ENCODE measurements at places on chromosomes 12 and 14. TPM values are rescaled to one million over a fixed set of nuclear protein-coding genes. Genes with fewer than 3 reads are reported as not detected.

GRCh38 chr14:105220699-105221597 lies 27.4 kb upstream of the BTBD6 start:
- DNase-seq = no peak

- no peak for DNase-seq
Observed at GRCh38 chr12:1929241-1929984, 11.0 kb upstream of the CACNA2D4 start.

- DNase-seq = no peak
Observed at GRCh38 chr12:83179999-83180398, 493.3 kb downstream of the TMTC2 start.

GRCh38 chr14:69052181-69052601 lies 73.1 kb upstream of the ACTN1 start:
- no peak for DNase-seq

GRCh38 chr12:4540170-4540569 lies 1.5 kb downstream of the RAD51AP1 start:
- DNase-seq = no peak

- DNase-seq = no peak
Observed at GRCh38 chr12:6205144-6205539, 4.9 kb downstream of the CD9 start.

- no peak for DNase-seq
Observed at GRCh38 chr14:100796946-100797345, 29.0 kb upstream of the MEG3 start.

- DNase-seq = no peak
Observed at GRCh38 chr14:49915085-49915484, 22.2 kb downstream of the ARF6 start.

DNA sequence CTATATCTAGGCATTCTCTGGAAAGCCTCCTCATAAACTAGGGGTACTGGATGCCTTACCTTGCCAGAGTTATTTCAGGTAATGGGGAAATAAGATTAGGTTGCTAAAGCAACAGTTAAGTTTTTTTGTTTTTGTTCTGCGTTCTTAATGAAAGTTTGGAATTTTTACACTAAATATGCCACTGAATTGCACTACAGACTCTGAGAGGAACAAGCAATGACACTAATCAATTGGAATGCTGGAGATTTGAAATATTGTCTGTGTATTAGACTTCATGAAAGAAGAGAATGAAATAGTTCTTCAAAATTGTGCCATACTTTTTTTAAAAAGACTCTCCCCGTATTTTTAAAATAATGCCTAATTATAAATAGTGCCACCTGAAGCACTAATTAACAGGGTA lies 287.8 kb downstream of the NAV3 start:
- DNase-seq = no peak

- DNase-seq = no peak
Observed at GRCh38 chr12:118714051-118714460, 267.3 kb upstream of the SRRM4 start.

DNA sequence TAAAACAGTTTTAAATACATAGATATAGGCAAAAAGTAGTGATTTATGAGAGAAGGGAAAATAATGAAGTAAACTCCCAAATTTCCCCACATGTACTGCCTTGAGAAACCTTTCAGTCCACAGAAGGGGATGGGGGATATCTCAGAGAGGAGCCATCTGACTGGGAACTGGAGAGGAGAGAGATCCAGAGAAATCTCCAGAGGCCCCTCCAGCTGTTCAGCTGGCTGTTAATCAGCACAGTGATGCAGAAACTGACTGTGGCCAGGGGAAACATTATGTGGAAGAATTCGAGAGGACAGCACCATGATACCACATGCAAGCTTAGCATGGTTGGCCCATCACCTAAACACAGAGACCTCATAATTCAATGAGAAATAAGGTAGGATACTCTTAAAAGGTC lies 1165.9 kb upstream of the TMEM132C start:
- no peak for DNase-seq

DNA sequence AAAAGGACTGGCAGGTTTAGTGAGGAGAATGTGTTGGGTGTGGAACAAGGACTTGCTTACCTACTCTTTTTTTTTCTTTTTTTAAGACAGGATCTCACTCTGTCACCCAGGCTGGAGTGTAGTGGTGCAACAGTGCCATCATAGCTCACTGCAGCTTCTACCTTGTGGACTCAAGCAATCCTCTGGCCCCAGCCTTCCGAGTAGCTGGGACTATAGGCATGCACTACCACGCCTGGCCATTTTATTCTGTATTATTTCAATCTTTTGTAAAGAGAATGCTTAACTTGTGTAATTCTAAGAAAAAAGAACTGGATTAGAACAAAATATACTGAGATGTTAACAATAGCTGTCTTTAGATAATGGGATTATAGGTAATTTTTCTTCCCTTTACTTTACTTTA lies 1.9 kb upstream of the VRTN start:
- DNase-seq = no peak

- DNase-seq = no peak
Observed at GRCh38 chr12:59834659-59835474, 239.0 kb downstream of the SLC16A7 start.

DNA sequence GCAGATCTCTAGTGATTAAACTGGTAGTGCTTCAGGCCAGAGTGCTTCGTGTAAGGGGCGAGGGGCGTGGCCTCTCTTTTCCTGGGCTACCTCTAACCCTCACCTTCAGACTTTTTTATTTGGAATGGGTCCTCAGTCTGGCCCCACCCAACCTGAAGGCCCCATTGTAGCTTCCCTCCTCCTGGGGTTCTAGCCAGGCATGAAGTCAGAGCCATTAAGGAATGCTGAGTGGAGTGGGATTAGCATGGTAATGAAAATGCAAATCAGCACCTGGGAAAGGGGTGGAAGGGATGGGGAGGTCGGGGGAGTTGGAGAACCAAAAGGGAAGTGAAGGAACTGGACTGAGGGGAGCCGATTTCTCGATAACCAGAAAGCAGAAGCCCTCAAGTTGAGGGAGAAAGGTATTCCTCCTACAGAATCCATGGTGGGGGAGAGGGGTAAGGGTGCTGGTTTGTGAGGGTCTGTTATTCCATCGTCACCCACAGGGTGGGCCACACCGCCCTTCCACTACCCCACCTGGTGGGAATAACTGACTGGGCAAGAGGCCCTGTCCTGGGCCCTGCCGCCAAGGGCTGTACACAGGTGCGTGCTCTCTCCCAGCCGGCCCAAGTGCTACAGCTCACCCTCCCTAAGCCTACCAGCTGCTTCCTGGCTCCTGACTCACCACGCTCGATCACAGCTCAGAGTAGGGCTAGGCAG lies 14.1 kb downstream of the ZFHX2 start:
- DNase-seq = no peak

DNA sequence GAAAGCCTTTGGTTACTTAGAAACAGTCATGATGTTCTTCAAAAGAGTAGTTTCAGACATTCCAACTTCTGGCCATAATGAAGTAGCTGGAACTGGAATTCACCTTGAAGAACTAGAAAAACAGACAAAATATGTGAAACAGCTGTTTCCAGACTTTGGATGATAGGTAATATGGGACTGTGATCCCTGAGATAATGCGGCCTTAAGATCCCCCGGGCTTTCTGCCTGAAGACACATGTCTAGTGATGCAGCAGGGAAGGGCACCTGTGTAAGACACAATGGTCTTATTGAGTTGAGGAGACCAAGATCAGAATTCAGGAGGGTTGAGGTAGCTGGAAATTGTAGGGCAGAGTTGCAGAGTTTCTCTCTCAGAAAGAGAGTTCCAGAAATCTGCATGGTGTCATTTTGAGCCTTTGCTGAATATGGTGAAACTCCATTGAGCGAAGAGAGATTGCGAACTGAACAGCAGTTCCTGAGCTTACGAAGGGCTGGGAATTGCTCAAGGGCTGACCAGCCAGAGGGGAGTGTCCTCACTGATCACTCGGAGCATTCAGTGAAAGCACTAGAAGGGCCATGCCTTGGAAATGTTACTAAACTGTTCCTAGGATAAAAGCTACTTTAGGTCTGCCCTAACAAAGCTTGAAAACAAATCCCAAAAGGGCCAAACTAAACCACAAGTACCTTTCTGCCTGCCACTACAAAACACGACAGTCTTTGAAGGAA lies 41.7 kb upstream of the FRS2 start:
- no peak for DNase-seq

DNA sequence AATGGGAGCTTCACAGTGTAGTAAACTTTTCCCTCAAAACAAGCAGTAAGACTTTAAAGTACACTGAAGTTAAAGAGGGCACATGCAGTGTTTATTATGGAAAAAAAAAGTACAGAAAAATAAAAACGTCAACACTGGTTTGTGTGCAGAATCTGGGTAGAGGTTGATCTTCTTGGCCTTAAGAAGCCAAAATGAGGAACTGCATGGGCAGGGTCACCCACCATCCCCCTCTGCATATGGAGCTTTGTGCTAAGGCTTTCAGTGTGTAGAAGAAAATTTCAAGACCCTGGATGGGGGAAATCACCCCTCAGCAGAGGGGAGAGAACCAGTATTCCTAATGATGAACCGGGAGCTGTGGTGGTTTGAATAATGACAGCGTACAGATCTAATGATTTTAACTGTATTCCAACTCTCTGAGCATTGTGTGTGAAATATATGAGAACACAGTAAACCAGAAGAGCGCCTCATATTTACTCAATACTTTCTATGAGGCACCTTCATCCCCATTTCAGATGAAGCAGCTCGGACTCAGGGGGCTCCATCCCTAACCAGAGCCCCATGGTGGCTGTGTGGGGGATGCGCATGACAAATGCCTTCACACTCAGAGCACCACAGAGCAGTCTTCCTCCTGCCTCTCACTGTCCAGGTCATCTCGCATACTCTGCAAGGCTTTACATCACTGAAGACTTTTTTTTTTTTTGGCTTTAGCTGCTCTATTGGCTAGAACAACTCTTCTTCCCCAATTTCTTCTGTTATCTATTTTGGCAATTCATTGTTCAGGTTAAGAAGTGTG lies 33.4 kb downstream of the ACADS start:
- no peak for DNase-seq

DNA sequence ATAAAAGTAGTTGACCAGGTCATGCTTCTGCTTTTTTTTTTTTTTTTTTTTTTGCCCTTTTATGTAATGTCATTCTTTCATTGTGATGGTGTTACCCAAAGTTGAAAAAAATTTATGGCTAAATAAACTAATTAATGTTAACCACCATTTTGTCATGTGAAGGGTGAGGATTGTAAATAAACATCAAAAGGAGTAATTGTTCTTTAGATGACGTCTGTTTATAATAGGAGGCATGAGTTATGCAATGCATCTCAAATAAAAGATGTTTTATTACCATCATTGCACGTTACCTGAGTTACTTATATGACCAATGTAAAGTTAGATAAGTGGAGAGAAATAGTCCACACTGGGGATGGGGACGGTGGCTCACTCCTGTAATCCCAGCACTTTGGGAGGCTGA lies 349.9 kb upstream of the PDE3A start:
- no peak for DNase-seq

- DNase-seq = no peak
Observed at GRCh38 chr14:22737052-22737451, 29.4 kb upstream of the OXA1L start.

DNA sequence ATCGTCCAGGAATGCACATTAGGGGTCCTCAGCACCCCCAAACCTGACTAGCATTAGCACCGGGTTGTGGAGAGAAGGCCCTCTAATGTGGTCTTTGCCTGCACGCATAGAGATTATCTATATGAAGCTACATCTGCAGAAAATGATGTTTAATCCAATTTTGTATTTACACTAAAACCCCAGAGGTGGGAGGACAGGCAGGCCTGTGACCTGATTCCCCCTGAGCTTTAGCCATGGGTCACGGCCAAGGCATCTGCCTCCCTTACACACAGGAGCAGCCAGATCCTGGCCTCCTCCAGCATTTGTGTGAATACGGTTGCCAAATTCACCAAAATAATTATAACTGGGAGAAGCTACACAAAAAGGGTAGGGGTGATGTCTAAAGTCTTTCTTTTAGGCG lies 7.0 kb downstream of the APOLD1 start:
- no peak for DNase-seq

DNA sequence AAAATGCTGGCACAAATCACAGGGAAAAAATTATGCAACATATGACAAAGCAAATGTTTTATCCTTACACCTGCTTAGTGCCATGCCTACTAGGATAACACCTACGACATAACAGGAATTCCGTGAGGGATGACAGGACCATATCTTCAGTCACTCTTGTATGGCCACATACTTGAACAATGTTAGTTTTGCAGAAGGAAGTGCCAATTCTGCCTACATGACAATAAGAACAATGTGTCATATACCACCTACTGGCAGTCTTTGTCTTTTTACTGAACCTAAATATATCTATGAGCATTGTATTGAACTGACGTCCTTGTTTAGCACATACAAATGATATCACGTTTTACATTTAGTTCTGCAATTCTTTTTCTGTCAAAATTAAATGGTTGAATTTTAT lies 234.0 kb downstream of the ADAMTS20 start:
- DNase-seq = no peak

GRCh38 chr12:123390498-123391426 lies 6.8 kb downstream of the KMT5A start:
- DNase-seq = no peak

DNA sequence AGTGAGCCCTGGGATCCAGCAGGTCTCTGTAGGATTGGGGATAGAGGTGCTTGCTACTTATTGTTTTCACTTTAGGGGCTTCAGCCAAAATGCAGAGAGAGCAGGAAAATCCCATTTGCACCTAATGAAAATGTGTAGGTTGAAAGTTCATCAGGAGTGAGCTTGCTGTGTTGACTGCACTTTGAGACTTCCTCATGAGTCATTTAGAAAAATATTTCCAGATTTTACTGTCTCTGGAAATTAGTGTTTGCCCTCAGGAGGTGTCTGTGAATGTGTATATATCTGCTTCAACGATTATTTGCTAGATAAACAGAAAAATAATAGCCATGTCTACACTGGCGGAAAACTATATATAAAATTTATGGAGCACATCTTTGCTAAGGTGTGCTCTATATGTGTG lies 159.3 kb downstream of the CAND1 start:
- DNase-seq = no peak

- no peak for DNase-seq
Observed at GRCh38 chr12:123815968-123816367, 53.9 kb downstream of the DNAH10 start.

GRCh38 chr14:59964251-59965007 lies 44.5 kb downstream of the LRRC9 start:
- no peak for DNase-seq

GRCh38 chr14:76439237-76439775 lies 63.4 kb downstream of the ESRRB start:
- no peak for DNase-seq

GRCh38 chr14:100605706-100606686 lies 18.8 kb upstream of the BEGAIN start:
- DNase-seq = no peak

The MARS1 gene
- total RNA-seq = 199 TPM

The FITM1 gene
- total RNA-seq = not detected

The AHNAK2 gene
- total RNA-seq = 47.2 TPM

The PTPN6 gene
- total RNA-seq = 0.29 TPM

The GSC gene
- not detected for total RNA-seq

The TAS2R10 gene
- total RNA-seq = 0.15 TPM

The TPH2 gene
- not detected for total RNA-seq

The ZDHHC22 gene
- not detected for total RNA-seq

The DNAH10 gene
- total RNA-seq = not detected

The RNASE7 gene
- total RNA-seq = not detected

The HOXC12 gene
- total RNA-seq = not detected

The B4GALNT1 gene
- total RNA-seq = 2.9 TPM

The NXPH4 gene
- 2.5 TPM for total RNA-seq
